ENCODE measurements at places on chromosomes 2 and 18. TPM values are rescaled to one million over a fixed set of nuclear protein-coding genes. Genes with fewer than 3 reads are reported as not detected.

The ACTR2 gene
- total RNA-seq = 407 TPM

DNA sequence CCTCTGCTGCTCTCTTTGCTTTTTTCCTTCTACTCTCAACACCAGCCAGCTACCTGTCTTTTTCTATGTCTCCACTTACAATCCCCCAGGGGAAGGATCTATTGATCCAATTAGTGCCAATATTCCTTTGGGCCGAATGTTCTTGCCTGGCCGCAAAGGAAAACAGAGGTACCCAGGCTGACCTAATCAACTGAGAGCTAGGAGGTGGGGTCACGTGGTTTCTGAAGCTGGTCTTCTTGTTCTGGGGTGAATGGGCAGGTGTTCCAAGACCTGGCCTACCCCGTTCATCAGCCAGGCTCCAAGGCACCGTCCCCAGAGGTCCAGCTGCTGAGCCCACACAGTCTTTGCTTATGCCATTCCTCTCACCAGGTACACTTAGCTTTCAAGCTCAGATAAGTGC, 65.5 kb upstream of the EPAS1 start:
- no peak overlapping the region for H3K27ac ChIP-seq
- no peaks in the 10 kb centered on the region for H3K27me3 ChIP-seq
- peaks cover 14% of the 10 kb centered on the region for H3K4me1 ChIP-seq
- H3K4me3 ChIP-seq = no peak overlapping the region

- H3K4me1 ChIP-seq = no peaks in the 10 kb centered on the region
- no peak overlapping the region for H3K4me3 ChIP-seq
- H3K27me3 ChIP-seq = peaks cover 2% of the 10 kb centered on the region
Observed at GRCh38 chr2:240869956-240870875, 1.6 kb downstream of the AGXT start.

DNA sequence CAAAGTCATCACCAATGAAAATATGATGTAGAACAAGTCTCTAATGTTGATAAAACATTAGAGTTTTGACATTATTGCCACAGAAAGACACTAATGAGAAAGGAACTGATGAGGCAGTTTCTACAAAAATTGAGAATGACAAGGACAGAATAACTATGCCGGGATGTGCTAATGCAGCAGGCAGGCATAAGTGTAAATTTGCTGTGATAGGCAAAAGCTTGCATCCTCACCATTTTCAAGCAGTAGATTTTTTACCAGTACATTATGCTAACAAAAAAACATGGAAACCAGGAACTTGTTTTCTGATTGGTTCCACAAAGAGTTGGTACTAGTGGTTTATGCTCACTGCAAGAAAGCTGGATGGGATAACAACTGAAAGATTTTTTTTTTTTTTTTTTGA, 715.5 kb upstream of the LRRTM4 start:
- no peak overlapping the region for H3K27ac ChIP-seq
- H3K36me3 ChIP-seq = no peaks in the 10 kb centered on the region
- DNase-seq = no peak
- no peaks in the 10 kb centered on the region for H3K27me3 ChIP-seq
- no peak overlapping the region for H3K4me3 ChIP-seq

- H3K4me1 ChIP-seq = no peaks in the 10 kb centered on the region
- no peaks in the 10 kb centered on the region for H3K27me3 ChIP-seq
- no peaks in the 10 kb centered on the region for H3K36me3 ChIP-seq
- no peak overlapping the region for H3K27ac ChIP-seq
Observed at GRCh38 chr2:27920148-27920885, 29.8 kb downstream of the BABAM2 start.

DNA sequence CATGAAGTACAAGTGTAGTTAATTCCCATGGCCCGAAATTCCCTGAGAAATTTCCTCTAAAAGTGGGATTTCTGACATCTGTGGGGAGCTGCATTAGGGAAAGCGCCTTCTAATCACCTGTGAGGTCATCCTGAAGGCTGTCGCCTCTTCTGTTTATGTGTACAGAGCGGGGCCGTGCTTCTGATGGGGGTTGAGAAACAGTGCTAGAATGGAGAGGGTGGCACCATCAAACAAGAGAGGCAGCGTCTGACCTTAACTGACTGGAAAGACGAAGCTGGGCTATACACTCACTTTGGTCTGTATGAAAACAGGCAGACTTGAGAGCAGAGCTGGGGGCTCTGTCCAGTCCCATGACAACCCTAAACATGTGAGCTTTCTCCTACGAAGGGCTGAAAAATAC, 44.2 kb upstream of the DNMT3A start:
- H3K27ac ChIP-seq = no peak overlapping the region
- no peaks in the 10 kb centered on the region for H3K36me3 ChIP-seq
- H3K4me3 ChIP-seq = no peak overlapping the region
- H3K4me1 ChIP-seq = peaks cover 12% of the 10 kb centered on the region
- DNase-seq = no peak

- H3K4me1 ChIP-seq = no peaks in the 10 kb centered on the region
- DNase-seq = no peak
- no peak overlapping the region for H3K4me3 ChIP-seq
- no peaks in the 10 kb centered on the region for H3K36me3 ChIP-seq
Observed at GRCh38 chr2:163768881-163769695, 33.3 kb upstream of the FIGN start.

- no peaks in the 10 kb centered on the region for H3K36me3 ChIP-seq
- DNase-seq = no peak
- no peak overlapping the region for H3K27ac ChIP-seq
Observed at GRCh38 chr2:31886700-31887099, 124.1 kb downstream of the MEMO1 start.

The NDUFV2 gene
- 254 TPM for total RNA-seq

The PID1 gene
- not detected for total RNA-seq

GRCh38 chr2:80073134-80073561, 231.4 kb downstream of the LRRTM1 start:
- H3K36me3 ChIP-seq = no peaks in the 10 kb centered on the region
- H3K27ac ChIP-seq = no peak overlapping the region
- H3K27me3 ChIP-seq = no peaks in the 10 kb centered on the region
- H3K4me1 ChIP-seq = no peaks in the 10 kb centered on the region

The GPR55 gene
- 30.1 TPM for total RNA-seq

DNA sequence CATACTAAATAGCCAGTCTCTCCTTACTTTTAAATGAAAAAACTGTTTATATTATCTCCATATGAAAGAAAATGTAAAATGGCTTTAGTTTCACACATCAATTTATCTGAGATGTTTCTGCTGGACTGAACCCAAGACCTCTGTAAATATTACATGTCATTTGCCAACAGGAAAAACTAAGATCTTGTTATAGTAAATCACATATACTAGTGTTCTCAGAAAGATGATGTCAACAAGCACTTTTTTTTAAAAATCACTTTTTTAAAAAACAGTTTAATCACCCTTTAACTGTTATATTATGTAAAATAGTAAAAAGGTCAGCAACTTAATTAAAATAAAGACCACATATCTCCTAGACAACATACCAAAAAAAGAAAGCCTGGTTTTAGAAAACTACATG, 46.3 kb downstream of the PTPN2 start:
- peak overlapping the region; percentile 62 for H3K4me3 ChIP-seq
- H3K27ac ChIP-seq = peak overlapping the region; percentile 95
- no peaks in the 10 kb centered on the region for H3K27me3 ChIP-seq
- DNase-seq = no peak
- peaks cover 31% of the 10 kb centered on the region for H3K4me1 ChIP-seq
- H3K36me3 ChIP-seq = peaks cover 13% of the 10 kb centered on the region

The MERTK gene
- total RNA-seq = 1.0 TPM

- H3K27me3 ChIP-seq = no peaks in the 10 kb centered on the region
- no peaks in the 10 kb centered on the region for H3K4me1 ChIP-seq
- no peak for DNase-seq
- H3K36me3 ChIP-seq = no peaks in the 10 kb centered on the region
Observed at GRCh38 chr18:78659748-78660147, 319.9 kb upstream of the SALL3 start.

The SNORC gene
- 0.64 TPM for total RNA-seq

DNA sequence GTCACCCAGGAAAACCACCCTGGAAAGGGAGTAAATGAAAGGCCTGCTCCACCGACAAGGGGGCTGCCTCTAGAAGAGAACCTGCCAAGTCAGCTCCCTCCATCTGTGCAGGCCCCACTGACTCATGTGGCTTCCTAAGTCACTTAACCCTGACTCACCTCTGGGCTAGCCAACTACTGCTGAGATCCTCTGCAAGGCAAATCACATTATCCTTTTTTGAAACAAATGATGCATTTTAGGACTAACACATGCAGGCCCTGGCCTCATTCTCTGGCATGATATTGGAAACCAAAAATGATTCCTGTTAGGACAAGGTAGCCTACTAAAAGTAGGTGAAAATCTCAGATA, 474.6 kb downstream of the EPHA4 start:
- H3K4me3 ChIP-seq = no peak overlapping the region
- DNase-seq = no peak
- H3K27ac ChIP-seq = no peak overlapping the region

The PLEK gene
- total RNA-seq = 319 TPM

- no peak overlapping the region for H3K4me3 ChIP-seq
- no peaks in the 10 kb centered on the region for H3K27me3 ChIP-seq
- H3K27ac ChIP-seq = no peak overlapping the region
- H3K4me1 ChIP-seq = no peaks in the 10 kb centered on the region
- H3K36me3 ChIP-seq = no peaks in the 10 kb centered on the region
Observed at GRCh38 chr2:4895371-4895770, 796.8 kb upstream of the SOX11 start.

- DNase-seq = no peak
- no peaks in the 10 kb centered on the region for H3K36me3 ChIP-seq
- no peak overlapping the region for H3K4me3 ChIP-seq
- no peak overlapping the region for H3K27ac ChIP-seq
Observed at GRCh38 chr2:47221946-47222345, 66.8 kb upstream of the STPG4 start.

DNA sequence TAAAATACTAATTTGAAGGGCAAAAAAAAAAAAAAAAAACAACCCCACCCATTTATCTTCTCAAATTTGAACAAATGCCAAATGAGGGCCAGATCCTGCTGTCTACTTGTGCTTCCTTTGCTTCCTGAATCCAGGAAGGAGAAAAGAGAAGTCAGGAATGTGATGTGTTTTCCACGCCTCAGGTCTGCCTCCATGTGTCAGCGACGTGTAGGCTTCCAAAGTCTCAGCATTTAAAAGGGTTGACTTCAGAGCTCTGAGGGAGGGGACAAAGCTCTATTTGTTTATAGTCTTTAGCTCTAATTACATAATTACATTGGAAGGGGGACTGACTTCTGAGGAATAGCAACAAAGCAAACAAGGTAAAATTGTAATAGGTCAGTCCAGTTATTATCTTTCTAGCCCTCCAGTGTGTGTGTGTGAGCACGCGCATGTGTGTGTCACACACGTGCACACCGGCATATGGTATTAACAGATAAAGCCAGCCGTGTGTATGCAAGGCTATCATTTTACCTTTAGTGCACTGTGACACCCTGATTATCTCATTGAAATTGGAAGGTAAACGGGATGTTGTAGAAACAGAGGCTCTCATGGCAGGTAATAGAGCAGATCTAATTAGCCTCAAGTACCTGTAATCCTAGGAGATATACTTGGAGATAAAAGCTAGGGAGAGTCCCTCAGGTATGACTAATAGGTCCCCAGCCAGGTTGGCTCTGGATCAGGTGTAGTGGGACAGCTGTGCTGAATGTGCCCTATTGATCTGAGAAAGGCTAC, 911.4 kb upstream of the ZEB2 start:
- H3K4me1 ChIP-seq = no peaks in the 10 kb centered on the region
- H3K27ac ChIP-seq = no peak overlapping the region
- H3K4me3 ChIP-seq = no peak overlapping the region

The CCDC85A gene
- not detected for total RNA-seq

- no peak for DNase-seq
- no peak overlapping the region for H3K27ac ChIP-seq
- H3K27me3 ChIP-seq = no peaks in the 10 kb centered on the region
- no peak overlapping the region for H3K4me3 ChIP-seq
- no peaks in the 10 kb centered on the region for H3K36me3 ChIP-seq
Observed at GRCh38 chr2:212811921-212812320, 273.3 kb upstream of the ERBB4 start.

GRCh38 chr2:142718576-142719155, 158.8 kb upstream of the KYNU start:
- H3K36me3 ChIP-seq = no peaks in the 10 kb centered on the region
- no peak overlapping the region for H3K27ac ChIP-seq
- no peaks in the 10 kb centered on the region for H3K27me3 ChIP-seq
- no peak for DNase-seq

The RIT2 gene
- not detected for total RNA-seq

- no peak overlapping the region for H3K4me3 ChIP-seq
- H3K4me1 ChIP-seq = no peaks in the 10 kb centered on the region
- H3K36me3 ChIP-seq = no peaks in the 10 kb centered on the region
- H3K27me3 ChIP-seq = no peaks in the 10 kb centered on the region
Observed at GRCh38 chr2:63788071-63788470, 53.6 kb upstream of the UGP2 start.

DNA sequence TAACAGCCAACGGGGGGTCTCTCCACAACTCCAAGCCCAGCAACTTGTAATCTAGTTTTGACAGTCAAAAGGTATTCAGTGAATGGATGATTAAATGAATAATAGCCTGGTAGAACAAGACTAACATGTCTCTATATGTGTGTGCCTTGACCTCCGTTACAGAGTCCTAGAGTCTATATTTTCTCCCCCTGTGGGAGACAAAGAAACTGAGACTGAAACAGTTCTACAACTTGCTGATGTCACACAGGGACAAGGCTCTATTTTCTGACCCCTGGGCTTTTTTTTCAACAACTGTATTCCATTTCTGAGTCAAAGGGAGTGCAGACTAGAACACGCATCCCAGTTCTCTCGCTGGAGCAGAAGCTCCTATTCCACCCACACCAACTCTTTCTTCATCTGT, 223.6 kb upstream of the AGAP1 start:
- DNase-seq = no peak
- H3K4me3 ChIP-seq = no peak overlapping the region
- H3K27ac ChIP-seq = no peak overlapping the region
- H3K4me1 ChIP-seq = peaks cover 9% of the 10 kb centered on the region

DNA sequence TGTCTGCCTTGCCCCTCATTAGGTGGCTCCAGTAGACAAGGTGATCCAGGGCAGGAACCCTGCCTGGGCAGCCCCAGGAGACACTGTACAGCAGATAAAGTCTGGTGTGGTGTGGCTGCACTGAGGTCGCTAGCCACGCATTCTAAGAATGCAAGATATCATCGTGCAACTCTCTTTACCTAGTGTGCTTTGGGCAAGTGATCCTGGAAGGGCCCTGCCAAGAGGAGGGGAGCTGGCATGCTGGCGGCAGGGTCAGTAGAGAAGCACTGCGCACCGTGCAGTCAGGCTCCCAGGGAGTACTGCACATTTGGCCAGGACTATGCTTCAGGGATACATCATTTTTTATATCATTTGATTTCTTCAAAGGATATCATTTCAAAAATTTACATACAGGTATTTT, 195.3 kb upstream of the SMAD2 start:
- H3K27ac ChIP-seq = no peak overlapping the region
- no peaks in the 10 kb centered on the region for H3K36me3 ChIP-seq
- no peaks in the 10 kb centered on the region for H3K4me1 ChIP-seq
- H3K27me3 ChIP-seq = no peaks in the 10 kb centered on the region

GRCh38 chr2:196528486-196529223, 110.9 kb upstream of the CCDC150 start:
- no peak for DNase-seq
- H3K27me3 ChIP-seq = no peaks in the 10 kb centered on the region
- H3K4me1 ChIP-seq = no peaks in the 10 kb centered on the region
- H3K36me3 ChIP-seq = no peaks in the 10 kb centered on the region
- H3K4me3 ChIP-seq = no peak overlapping the region
- H3K27ac ChIP-seq = no peak overlapping the region
